ENCODE measurements at places on chromosomes 1 and 21.
A peak's percentile ranks its signal among the peaks of the same experiment; 100 is the strongest.

GRCh38 chr1:21126324-21126723 is 50.4 kb downstream of the EIF4G3 start:
- no peak for DNase-seq

- no peak for DNase-seq
Measured at GRCh38 chr1:241751524-241751923, 96.5 kb upstream of the EXO1 start.

DNA sequence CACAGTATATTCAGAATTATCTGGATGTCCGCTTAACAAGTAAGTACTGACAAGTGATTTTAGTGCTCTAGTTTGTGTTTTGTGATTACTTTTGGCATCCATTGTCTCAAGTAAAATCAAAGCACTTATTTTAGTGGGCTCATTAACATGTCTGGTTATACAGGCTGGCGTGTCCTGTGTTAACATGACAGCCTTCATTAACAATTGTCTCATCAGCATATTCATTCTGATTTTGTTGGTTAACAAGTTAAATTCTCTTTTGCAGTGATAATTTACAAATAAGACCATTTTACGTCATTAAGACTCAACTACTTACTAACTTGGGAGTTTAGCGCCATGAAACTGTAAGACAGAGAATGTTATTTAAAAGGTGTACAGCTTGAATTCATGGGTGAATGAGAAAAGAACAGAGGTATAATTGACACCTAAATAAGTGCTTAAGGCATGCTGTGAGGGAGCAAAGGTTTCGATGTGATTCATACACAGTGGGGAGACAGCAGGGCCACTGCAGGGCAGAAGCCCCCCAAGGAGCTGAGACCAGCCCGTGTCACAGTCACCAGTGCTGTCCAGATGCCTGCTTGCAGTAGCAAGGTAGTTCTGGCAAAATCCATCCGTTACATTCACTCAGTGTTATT is 22.4 kb downstream of the TAF5L start:
- DNase-seq, result no peak

DNA sequence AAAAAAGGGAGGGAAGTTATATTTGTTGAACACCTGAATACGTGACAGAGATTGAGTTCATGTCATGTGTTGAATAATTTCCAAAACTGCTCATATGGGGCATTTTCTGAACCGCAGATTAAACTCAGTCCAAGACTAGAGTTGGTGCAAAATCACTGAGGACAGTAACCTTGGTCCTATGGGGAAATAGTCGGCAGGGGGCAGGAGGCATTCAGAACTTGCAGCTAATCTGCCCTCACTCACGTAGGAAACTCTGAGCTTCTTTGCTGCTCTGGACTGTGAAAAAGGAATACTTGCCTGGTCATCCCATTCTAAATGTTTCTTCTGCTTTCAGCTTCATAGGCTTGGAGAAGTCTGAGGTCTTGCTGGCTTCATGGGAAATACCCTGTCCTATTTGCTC is 228.3 kb upstream of the ZP4 start:
- DNase-seq, result no peak

DNA sequence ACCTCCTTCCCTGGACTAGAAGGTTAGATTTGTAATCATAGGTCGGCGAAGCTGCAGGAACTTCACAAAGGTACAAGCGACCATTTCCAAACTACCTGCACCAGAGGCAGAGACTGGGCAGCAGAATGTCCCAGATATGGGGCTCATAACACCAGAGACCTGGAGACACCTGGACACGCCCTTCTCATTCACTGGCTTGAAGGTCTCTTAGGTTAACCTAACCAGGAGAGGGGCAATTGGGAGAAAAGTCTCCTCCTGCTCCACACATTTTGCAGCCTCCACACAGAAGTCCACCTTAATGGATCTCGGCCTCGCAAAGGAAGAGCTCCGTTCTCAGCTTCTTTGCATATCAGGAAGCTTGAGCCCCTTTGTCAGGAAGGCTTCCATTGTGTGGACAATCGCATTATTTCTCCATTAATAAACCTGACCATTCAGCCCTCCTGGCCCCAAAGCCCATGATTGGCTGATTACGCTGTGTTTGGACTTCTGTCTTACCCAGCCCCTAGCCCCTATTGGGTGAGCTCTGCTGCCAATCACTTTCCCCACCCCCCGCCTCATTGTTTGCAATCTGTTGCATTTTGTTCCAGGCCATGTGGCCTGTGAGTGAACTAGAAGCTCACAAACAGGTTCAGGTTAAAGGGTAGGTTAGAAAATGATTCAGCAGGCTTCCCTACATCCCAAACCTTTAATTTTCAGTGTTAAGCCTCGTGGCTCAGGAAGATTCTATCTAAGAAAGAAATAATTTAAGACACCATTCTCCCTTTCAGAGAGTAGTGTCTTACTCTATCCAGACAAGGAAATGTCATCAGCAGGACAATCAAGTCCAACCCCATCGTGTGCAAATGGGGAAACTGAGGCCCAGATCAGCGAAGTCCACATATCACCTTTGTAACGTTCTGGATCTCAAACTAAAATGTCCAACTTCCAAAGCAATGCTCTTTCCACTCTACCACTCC is 2.8 kb downstream of the MYCL start:
- peak; percentile 53 for DNase-seq

- no peak for DNase-seq
Measured at GRCh38 chr1:62024690-62025089, 170.0 kb upstream of the L1TD1 start.

GRCh38 chr1:43205671-43206070 is 33.5 kb downstream of the CFAP57 start:
- no peak for DNase-seq

DNA sequence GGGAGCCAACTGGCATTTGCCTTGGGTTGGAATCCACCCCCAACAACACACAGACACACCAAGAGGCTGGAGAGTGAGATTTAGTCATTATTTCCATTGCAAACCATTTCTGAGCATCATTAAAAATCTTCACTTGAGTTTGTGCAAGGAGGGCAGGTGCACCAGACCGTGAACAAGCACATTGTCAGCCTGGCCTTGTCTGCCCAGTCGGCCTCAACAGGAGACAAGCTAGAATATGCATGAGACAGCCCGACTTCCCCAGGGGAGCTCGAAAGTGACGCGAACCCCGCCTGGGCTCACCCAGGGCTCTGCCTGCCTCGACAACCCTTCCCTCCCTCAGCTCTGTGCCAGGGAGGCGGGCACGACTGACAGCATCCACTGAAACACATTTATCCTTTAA is 15.4 kb upstream of the GUCA2B start:
- no peak for DNase-seq

DNA sequence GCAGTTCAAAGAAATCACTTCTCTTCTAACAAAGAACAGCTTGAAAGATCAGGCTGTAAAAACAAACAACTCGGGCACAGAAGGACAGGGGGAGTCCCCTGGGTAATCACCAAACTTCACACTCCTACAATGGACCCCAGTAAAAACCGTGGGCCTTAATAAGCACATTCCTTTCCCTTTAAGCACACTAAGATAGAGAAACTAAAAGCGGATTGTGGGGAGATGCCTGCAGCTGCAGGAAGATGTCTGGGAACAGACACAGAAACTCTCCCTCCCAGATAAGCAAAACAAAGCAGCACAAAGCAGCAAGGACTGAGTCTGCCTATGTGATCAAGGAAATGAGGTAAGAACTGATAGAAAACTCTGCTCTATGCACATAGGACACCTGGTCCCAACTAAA is 37.6 kb upstream of the CTBS start:
- DNase-seq, result peak; percentile 19

GRCh38 chr1:154220970-154221277 is 169 bp downstream of the UBAP2L start:
- no peak for DNase-seq

- no peak for DNase-seq
Measured at GRCh38 chr1:147843486-147843885, 59.1 kb upstream of the GJA8 start.

DNA sequence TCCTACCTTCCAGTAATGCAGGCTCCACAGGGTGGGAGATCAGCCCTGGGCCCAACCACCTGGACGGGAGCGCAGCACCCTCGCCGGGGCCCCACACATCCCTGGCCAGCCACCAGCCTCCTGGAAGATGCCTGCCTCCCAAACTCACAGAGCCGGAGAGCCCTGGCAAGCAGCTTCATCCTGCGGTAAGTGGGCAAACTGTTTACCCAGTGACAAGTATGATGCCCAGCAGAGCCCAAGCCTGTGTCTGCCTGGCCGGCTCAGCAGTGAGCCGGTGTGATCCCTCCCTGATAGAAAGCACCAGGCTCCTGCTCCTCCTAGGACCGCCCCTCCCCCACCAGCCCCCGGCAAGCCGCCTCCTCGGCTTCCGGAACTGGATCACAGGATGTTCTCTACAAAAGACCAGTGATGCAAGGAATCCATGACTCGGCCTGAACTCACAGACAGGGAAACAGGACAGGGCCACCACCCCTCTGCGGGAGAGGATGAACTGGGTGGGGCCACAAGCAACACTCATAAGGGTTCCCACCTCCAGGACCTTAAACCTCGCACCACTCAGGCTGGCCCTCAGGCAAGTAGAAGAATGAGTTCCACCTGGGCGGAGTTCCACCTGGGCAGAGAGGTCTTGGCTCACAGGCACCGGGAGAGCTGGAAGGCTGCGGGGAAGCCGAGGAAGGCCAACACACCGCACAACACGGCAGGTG is 7.9 kb downstream of the ACOT7 start:
- DNase-seq, result peak; percentile 46

GRCh38 chr1:23634840-23635651 is 56.6 kb upstream of the RPL11 start:
- peak; percentile 32 for DNase-seq

DNA sequence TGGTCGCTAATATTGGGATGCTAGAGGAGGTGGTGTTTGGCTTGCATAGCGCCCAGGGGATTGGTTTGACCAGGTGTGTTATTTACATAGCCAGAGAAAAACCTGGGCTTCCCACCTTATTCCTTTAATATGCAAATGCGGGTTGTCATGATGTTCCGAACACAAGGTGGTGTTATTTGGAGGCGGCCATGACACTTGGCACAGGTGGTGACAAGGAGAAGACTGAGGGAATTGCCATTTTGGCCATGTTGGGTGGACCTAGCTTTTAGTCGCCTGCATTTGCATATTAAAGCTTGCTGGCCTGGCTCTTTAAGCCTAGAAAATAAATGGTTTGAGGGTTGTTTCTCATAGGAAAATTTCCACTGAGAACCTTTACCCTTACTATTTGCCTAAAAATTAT is 490.5 kb downstream of the SIPA1L2 start:
- DNase-seq, result no peak

DNA sequence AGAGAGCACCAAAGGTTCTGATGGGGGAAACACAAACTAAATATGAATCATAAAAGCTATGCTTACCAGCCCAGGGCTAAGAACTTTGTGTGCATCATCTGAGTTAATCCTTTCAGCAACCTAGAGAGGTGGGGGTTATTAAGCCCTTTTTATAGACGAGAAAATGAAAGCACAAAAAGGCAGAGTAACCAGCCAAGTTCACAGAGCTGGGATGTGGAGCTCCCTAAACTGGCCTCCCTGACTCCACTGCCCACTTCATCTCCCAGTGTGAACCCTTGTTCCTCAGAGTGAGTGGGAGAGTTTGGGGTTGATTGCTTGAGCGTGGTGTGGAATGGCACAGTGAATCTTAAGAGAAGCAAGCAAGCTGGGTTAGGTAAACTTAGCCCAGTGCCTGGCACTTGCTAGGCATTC is 10.8 kb upstream of the BCAR3 start:
- DNase-seq, result no peak

GRCh38 chr1:56415258-56415657 is 164.1 kb downstream of the PLPP3 start:
- no peak for DNase-seq

GRCh38 chr1:37682334-37682987 is 9.9 kb upstream of the CDCA8 start:
- no peak for DNase-seq

- DNase-seq, result no peak
Measured at GRCh38 chr1:27719286-27720251, 6.2 kb upstream of the FAM76A start.

DNA sequence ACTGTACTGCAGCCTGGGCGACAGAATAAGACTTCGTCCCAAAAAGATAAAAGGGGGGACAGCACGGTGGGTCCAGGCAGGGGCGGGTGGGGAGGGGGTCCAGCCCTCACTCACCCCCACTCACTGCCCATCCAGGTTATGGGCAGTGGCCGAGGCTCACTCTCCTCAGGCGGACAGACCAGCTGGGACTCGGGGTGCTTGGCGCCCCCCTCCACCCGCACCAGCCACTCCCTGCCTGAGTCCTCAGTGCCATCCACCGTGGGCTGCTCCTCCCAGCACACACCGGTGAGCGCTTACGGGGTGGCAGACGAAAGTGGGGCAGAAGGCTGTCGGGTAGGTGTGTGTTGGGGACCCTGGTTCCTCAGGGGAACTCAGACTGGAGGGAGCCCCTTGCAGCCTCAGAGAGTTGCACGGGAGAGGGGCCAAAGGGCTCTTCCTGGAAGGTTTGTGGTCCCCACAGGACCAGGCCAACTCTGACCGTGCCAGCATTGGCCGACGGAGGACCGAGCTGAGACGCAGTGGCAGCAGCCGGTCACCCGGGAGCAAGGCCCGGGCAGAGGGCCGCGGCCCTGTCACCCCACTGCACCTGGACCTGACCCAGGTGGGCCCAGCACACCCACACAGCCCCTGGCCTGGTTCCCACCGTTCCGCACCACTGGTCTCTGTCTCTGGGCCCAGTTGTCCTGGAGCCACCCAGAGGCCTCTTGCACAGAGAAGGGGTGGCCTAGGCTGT is 6.6 kb downstream of the PLEKHN1 start:
- DNase-seq, result no peak

DNA sequence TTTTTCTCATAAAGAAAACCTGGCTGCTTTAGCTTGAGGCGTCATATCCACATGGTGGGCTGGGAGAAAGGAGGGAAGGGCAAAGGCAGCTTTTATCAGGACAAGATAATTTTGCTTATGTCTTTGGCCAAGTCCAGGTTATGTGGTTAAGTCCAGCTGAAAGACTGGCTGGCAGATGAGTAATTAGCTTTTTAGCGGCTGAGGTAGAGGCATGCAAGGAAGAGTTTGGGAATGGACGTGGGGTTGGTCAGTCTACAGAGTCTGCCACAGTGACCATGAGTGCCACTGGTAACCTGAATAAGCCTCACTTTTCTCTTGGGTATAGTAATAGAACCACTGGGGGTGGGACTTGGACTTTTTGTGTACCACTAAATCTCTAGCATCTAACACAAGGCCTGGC is 39.8 kb downstream of the NEK7 start:
- DNase-seq, result no peak

DNA sequence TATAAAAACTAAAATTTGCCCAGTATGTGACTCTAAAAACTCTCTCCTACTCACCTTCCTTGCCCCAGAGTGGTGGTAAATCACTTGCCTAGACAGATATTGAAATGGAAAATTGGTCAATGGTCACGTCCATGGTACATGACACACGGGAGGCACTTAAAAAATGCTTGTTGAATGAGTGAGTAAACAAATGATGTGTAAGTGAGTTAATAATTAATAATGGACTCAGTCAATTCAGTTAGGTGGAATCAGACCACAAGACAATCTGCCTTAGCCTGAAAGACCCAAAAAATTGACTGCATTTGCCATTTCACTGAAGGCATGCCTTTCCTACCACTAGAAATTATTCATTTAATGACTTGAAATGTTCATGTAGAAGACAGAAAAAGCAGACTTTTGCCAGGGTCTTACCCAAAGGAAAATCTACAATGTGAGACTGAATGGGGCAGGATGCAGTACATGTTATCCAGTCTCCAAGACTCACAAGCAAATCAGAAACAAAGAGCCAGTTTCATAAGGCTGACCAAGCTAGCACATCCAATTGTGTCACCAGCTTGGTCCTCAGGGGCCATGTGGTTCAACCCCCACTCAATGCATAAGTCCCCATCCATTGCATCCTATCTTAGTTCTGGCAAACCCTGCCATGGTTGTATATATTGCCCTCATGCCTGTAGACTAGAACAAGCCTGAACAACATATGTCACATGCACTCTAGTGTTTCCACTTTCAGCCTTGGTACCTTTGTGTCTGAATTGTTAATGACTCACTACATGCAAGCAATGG is 73.6 kb downstream of the TBX15 start:
- DNase-seq, result no peak
